Activated naive CD4-positive, alpha-beta T cell treated with Interleukin-2 at 50 U/mL for 16 hours (primary cell): ENCODE measurements at places on chromosomes 13 and 19.

DNA sequence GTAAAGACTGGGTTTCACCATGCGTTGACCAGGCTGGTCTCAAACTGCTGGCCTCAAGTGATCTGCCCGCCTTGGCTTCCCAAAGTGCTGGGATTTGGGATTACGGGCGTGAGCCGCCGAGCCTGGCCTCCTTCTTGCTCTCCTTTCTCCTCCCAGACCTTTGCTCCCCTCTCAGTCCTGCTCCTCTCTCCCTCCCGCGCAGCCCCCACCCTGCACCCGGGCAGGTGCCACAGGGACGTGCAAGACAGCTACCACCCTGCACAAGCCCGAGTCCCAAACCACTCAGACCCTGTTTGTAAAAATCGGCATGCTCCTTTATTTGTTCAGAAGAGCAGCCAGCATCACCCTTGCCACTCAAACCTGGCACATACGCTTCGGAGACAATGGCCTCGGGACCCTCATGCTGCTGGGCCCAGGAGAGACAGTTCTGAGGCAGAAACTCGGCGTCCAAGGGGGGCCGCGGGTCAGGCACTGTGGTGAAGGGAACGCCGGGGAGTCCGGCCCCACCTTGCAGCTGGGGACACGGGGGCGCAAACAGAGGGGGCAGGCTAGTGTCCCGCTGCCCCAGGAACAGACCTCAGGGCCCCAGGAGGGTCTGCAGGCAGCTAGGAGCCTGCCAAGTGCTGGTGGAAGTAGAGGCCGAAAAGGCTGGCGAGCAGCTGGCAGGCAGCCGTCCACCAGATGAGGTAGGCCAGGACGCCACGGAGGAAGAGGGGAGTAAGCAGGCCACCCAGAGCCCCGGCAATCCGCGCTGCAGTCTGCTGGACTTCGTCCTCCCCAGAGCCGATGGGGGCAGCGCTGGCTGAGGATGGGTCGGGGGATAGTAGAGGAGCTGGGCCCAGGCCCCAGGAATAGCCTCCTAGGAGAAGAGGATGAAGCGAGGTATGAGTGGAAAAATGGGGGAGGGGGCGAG is 18.7 kb downstream of the TMEM161A start:
- DNase-seq: no peak

DNA sequence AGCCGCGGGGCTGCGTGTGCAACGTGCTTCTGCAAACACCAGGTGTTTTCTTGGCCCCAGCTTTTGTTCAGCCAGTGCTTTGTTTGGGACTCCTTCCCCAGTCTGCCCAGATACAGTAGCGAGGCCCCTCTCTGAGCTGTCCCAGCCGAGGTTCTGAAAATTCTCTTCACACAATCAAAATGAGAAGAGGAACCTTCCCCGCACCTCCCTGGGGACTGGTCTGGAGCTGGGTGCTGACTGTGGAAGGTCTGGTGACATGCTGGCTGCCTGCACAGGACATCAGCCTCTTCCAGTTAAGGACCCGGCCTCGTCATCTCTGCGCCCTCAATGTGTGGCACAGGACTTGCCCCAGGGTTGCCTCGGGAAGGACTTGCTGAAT is 4.2 kb downstream of the ATP4A start:
- DNase-seq: no peak

DNA sequence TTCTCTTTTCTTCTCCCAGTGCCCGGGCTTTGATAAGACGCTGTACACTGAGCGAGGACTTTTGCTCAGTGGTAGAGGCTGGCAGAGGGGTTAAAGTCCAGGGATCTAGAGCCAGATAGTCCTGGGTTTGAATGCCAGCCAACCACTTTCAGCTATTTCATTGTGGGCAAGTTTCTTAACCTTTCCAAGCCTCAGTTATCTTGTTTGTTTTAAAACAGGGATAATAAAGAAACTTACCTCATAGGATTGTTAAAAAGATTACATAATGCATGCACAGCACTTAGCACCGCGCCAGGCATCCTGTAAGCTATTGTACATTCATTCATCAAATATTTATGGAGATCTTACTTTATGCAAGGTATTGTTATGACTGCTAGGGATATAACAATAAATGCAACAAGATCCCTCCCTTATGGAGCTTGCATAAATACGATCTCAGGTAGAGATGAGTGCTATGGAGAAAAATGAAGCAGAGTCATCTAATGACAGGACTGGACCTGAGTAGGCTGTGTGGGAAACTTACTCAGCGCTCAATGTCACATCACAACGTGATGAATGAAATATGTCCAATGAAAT is 70.8 kb downstream of the LNX2 start:
- DNase-seq: no peak

GRCh38 chr13:57314897-57315520 is 148.0 kb downstream of the PRR20E start:
- DNase-seq: no peak

GRCh38 chr13:110210604-110210985 is 96.4 kb downstream of the COL4A1 start:
- no peak for DNase-seq

DNA sequence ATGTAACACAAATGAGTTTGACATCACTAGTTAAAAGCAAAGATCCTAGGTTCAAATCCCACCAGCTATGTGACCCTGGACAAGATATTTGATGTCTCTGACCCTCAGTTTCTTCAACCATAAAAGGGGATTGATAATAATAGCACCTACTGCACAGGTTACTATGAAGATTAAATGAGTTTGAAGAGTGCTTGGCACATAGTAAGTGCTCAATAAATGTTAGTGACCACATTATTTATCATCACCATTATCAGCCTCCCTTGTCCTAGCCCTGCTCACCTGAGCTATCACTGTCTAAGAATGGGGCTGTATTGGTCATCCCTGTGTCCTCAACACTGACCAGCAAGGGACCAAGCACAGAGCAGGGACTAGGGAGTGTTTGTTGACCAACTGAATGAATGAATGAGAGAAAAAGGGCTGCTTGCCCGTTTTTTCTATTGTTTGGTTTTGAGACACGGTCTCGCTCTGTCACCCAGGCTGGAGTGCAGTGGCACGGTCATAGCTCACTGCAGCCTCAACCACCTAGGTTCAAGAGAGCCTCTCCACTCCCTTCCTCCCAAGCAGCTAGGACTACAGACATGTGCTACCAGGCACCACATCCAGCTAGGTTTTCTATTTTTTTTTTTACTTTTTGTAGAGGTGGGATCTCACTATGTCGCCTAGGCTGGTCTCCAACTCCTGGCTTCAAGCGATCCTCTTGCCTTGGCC is 26.6 kb upstream of the DACT3 start:
- DNase-seq: no peak

DNA sequence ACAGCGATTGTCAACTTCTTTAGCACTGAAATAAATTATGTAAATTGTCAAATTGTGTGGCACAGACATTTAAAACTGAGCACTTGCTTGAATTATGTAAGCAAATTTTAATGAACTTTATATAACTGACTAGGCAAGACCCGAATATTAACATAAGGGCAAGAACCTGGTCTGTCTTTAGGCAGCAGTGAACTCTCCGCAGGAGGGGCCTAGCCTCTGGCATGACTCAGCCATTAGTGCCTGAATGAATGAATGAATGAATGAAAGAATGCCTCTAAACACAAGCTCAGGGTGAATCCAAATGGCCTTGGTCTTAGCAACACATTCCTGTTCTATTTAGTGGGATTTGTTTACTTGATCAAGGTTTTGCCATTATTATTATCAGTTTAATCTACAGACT is 654.7 kb upstream of the ARGLU1 start:
- DNase-seq: no peak

DNA sequence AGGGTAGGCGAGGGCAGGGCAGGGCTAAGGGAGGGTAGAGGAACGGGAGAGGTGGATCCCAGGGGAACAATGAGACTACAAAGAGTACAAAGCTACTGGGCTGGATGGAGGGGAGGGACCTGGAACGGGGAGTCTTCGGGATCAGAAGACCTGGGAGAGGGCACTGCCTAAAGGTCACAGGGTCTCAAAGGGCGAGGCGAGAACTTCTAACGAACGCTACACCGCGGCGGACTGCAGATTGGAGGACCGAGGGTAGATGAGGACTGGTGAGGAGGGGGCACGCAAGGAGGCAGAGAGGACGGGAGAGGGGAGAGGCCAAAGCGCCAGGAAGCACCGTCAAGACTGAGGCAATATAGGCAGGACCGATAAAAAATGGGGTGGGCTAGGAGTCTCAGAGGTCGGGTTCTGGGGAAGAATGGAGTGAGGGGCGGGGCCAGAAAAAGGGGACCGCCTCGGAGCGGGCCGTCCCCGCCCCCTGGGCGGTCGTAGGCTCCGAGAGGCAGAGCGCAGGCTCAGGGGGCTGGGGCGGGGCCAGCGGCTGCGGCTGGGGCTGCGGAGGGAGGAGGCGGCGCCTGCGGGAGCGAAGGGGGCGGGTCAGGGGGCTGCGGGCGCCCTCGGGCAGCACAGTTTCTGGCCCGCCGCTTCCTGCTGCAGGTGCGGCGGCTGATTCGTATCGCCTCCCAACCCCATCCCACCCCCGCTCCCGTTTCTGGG is 1.3 kb upstream of the KCNC3 start:
- DNase-seq: peak; percentile 78

GRCh38 chr13:69461397-69461796 is 646.2 kb upstream of the ATXN8OS start:
- DNase-seq: no peak

DNA sequence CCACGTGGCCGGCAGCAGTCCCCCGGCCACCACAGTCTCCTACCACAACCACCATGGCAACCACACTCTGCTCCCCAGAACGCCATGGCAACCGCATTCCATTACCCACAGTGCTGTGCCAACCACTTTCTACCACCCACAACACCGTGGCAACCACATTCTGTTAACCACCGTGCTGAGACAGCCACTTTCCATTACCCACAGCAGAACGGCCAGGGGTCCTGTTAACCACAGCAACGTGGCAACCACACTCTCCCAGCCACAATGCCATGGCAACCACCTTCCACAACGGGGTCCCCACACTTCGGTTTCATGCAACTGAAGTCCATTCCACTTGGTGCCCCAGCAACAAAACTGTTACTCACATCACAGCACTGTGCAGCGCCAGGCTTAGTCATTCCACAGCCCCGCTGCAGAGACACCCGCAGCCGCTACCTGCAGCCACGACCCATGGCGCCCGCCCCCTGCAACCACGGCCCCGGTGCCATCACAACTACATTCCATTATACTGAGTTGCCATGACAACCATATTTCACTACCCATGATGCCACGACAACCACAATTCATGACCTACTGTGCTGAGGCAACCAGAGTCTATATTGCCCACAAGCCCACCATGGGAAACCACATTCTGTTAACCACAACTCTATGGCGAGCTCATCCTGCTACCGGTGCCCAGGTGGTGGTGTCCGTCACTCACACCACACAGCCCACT is 10.0 kb downstream of the DPF1 start:
- peak; percentile 73 for DNase-seq

GRCh38 chr13:111909971-111910671 is 156.8 kb upstream of the SOX1 start:
- DNase-seq: no peak

DNA sequence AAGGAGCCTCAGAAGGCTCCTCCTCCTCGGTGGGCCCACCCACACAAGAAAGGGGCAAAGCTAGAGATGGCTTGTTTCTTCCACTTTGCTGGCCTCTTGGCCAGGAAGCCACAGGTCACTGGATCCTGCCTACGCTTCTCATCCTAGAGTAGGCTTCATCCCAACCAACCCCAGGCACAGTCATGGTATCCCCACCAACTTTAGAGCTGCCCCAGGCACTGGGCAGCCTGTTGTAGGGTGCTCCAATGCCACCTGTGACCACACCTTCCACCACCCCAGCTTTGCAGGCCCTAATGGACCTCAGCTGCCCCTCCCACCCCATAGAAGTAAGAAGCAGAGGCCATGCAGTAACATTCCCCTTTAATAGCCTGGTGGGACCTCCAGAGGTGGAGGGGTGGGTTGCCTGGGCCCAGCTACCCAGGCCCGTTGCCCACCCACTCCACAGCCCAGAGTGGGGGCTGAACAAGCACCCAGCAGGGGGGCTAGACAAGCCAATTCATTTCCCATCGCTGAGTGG is 522 bp upstream of the CHMP2A start:
- no peak for DNase-seq

- peak; percentile 55 for DNase-seq
Observed at GRCh38 chr19:38838208-38838985, 6.8 kb upstream of the ECH1 start.

DNA sequence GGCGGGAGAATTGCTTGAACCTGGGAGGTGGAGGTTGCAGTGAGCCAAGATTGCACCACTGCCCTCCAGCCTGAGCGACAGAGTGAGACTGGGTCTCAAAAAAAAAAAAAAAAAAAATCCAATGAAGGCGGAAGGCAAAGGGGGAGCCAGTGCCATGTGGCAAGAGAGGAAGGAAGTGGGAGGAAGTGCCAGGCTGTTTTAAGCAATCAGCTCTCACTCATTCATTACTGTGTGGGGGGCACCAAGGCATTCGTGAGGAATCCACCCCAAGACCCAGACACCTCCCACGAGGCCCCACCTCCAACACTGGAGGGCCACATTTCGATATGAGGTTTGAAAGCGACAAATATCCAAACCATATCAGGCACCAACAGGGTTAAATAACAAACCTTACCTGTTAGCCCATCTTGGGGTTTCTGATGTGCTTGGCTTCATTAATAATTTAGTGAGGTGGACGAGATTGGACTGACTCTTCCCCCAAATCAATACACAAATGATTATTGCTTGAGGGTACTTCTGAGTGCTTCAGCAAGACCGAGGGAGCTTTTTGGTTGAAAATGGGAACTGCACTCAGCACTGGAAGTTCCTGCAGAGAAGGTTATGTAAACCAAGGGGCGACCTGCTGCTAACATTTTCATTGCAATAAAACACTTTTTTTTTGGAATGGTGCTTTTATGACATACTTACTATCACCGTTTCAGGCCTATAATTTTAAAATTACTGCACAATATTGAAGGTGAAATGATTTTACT is 7.5 kb upstream of the LRP3 start:
- no peak for DNase-seq

DNA sequence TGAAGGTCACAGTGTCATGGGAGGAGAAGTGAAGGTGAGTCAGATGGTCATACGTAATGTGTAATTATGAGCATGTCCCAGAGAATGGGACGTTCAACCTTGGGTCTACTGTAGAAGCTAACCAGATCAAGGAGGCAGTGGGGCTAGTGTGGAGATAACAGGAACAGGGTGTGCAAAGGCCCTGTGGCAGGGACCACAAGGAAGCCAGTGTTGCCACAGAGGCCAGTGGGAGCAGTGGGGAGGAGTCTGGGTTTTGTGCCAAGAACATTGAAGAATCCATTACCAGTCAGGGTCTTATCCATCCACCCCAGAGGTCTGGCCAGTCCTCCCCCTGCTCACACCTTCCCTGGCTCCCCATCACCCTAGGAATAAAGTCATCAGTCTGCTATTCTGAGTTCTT is 3.3 kb downstream of the MRPL4 start:
- DNase-seq: no peak
